ENCODE measurements at places on chromosomes 3 and 15. TPM values are rescaled to one million over a fixed set of nuclear protein-coding genes. Genes with fewer than 3 reads are reported as not detected.

Gene ARPC4
- 154 TPM for total RNA-seq

Gene TARS3
- total RNA-seq: 15.9 TPM

Gene GOLGA6L7
- total RNA-seq: not detected

Gene UROC1
- 0.48 TPM for total RNA-seq

Gene LINGO1
- 14.2 TPM for total RNA-seq

Gene PARP15
- 4.3 TPM for total RNA-seq

Gene GALNT15
- 3.9 TPM for total RNA-seq

Gene NAALADL2
- total RNA-seq: 62.6 TPM

Gene DUOX2
- 1.2 TPM for total RNA-seq

Gene SMC4
- 64.3 TPM for total RNA-seq

Gene KIF15
- total RNA-seq: 5.3 TPM
